ENCODE measurements at places on chromosomes 5 and 9.

DNA sequence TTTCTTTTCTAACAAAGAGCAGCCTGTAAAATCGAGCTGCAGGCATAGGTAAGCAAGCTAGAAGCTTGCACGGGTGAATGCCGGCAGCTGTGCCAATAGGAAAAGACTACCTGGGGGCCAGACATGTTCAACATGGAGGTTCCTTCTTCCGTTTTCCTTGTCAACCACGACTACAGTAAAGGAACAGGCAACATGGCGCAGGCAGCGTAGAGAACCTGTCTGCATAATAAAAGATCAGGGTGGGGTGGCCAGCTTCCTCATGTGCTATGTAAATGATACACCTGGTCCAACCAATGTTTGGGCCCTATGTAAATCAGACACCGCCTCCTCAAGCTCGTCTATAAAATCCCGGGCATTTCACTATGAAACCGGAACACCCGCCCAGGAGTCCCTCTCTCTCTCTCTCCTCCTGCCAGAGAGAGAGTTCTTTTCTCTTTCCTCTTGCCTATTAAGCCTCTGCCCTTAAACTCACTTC lies 103.8 kb upstream of the LIFR start:
- no peaks in the 10 kb centered on the region for H3K36me3 ChIP-seq
- H3K4me1 ChIP-seq = no peaks in the 10 kb centered on the region
- no peak overlapping the region for H3K4me3 ChIP-seq

DNA sequence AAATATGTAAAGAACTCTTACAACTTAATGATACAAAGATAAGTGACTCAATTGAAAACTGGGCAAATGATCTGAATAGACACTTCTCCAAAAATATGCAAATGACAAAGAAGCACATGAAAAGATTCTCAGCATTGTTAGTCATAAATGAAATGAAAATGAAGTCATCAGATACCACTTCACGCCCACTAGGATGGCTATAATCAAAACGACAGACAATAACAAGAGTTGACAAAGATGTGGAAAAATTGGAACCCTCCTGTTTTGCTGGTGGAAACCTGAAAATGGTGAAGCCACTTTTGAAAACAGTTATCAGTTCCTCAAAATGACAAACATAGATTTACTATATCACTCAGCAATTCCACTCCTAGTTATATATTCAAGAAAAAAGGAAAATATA lies 7.9 kb upstream of the SYK start:
- no peak overlapping the region for H3K4me3 ChIP-seq
- H3K27ac ChIP-seq = no peak overlapping the region
- no peaks in the 10 kb centered on the region for H3K4me1 ChIP-seq
- no peaks in the 10 kb centered on the region for H3K36me3 ChIP-seq
- H3K27me3 ChIP-seq = no peaks in the 10 kb centered on the region

GRCh38 chr9:5364294-5365024 lies 24.8 kb upstream of the RLN1 start:
- no peaks in the 10 kb centered on the region for H3K27me3 ChIP-seq
- H3K4me3 ChIP-seq = no peak overlapping the region
- no peaks in the 10 kb centered on the region for H3K36me3 ChIP-seq
- H3K27ac ChIP-seq = no peak overlapping the region
- no peak for DNase-seq

GRCh38 chr9:9881692-9882091 lies 731.1 kb downstream of the PTPRD start:
- no peaks in the 10 kb centered on the region for H3K4me1 ChIP-seq
- DNase-seq = no peak
- no peaks in the 10 kb centered on the region for H3K36me3 ChIP-seq
- H3K4me3 ChIP-seq = no peak overlapping the region
- H3K27me3 ChIP-seq = no peaks in the 10 kb centered on the region

GRCh38 chr9:121871431-121872025 lies 220.1 kb downstream of the DAB2IP start:
- no peaks in the 10 kb centered on the region for H3K36me3 ChIP-seq
- DNase-seq = no peak
- no peak overlapping the region for H3K4me3 ChIP-seq
- H3K4me1 ChIP-seq = no peaks in the 10 kb centered on the region
- H3K27me3 ChIP-seq = no peaks in the 10 kb centered on the region
- no peak overlapping the region for H3K27ac ChIP-seq

GRCh38 chr9:135066291-135066690 lies 21.2 kb upstream of the OLFM1 start:
- H3K36me3 ChIP-seq = no peaks in the 10 kb centered on the region
- H3K27me3 ChIP-seq = no peaks in the 10 kb centered on the region
- no peak overlapping the region for H3K27ac ChIP-seq
- no peaks in the 10 kb centered on the region for H3K4me1 ChIP-seq

DNA sequence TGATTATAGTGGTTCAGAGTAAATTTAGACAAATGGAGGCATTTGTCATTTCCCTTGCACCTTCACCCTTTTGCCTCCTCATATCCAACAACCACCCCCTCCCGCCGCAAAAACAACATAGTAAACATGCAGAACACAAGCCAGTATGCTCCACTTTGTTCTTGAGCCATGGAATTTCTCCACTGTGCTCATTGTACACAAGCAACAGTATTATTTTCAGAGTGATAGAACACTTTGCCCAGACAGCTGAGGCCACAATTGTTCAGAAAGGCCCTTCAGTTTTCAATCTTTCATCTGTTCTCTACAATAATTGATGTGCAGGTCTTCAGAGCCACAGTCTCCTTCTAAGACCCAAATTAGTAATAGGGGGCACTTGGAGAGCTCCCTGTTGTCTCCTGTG lies 272.8 kb upstream of the SLC30A5 start:
- H3K4me3 ChIP-seq = no peak overlapping the region
- H3K4me1 ChIP-seq = peaks cover 5% of the 10 kb centered on the region
- H3K27me3 ChIP-seq = no peaks in the 10 kb centered on the region
- no peak overlapping the region for H3K27ac ChIP-seq
- no peak for DNase-seq

DNA sequence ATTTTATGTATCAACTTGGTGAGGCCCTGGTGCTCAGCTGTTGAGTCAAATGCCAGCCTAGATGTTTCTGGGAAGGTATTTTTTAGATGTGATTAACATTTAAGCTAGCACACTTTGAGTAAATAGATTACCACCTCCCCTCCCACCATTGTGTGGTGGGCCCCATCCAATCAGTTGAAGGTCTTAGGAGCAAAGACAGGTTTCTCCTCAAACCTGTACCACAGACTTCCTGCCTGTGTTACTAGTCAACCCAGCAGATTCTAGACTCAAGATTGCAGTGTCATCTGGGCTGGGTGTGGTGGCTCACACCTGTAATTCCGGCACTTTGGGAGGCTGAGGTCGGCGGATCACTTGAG lies 33.8 kb downstream of the MRPL36 start:
- H3K27ac ChIP-seq = no peak overlapping the region
- no peaks in the 10 kb centered on the region for H3K4me1 ChIP-seq
- H3K27me3 ChIP-seq = no peaks in the 10 kb centered on the region
- no peak overlapping the region for H3K4me3 ChIP-seq

DNA sequence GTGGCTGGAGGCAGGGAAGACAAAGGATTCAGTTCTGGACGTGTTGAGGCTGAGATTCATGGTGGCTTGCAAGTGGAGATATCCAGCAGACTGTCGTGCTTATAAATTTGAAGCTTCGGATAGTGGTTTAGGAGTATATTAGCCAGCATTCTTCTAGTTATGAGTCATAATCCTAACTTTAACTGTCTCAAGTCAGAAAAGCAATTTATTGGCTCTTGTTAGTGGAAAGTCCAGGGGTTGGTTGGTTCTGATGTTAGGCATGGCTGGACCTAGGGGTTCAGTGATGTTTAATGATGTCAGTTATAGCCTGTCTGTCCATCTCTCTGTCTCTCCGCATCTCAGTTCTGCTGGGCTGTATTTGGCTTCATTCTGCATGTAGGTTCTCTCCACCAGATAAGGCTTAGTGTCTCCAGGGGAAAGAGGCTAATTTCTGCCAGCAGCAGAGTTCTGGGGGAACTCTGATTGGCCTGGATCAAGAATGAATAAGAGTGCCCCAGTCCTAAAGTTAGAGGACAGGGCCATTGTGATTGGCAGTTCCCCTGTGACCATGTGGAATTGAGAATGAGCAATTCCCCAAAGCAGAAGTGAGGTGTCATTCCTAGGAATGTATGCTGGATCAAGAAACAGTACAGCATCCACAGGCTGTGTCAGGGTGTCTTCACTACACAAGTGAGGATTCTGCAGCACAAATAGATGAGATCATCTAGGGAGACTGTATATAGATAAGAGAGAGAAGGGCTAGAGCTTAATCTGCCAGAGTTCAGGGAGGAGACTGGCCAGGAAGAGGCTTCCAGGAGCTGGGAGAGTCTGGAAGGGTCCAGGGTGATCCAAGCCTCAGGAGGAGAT lies 72.9 kb upstream of the SHB start:
- no peaks in the 10 kb centered on the region for H3K27me3 ChIP-seq
- DNase-seq = no peak
- H3K4me1 ChIP-seq = no peaks in the 10 kb centered on the region
- no peak overlapping the region for H3K27ac ChIP-seq

DNA sequence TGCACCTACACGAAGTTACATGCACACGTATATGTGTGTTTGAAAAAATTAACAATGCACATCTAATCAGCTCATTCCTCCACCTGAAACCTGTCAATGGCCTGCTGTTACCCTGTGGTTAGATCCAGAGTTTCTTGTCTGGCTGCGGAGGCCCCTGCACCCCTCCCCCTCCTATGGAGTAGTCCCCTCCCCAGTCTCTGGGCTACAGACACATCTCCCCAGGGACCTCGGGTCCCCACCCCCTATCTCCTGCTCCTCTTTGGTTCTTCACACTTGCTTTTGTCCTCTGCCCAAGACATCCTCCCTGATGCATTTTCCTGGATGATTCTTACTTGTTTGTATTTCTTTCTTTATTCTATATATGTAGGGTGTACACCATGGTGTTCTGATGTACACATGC lies 27.2 kb downstream of the FAM240B start:
- H3K4me3 ChIP-seq = no peak overlapping the region
- peaks cover 5% of the 10 kb centered on the region for H3K4me1 ChIP-seq
- no peaks in the 10 kb centered on the region for H3K27me3 ChIP-seq
- H3K27ac ChIP-seq = no peak overlapping the region
- DNase-seq = no peak
